ENCODE measurements at places on chromosomes 7 and 10. TPM values are rescaled to one million over a fixed set of nuclear protein-coding genes. Genes with fewer than 3 reads are reported as not detected.
A peak's percentile ranks its signal among the peaks of the same experiment; 100 is the strongest.

The SLC18A2 gene
- total RNA-seq, result 0.05 TPM

DNA sequence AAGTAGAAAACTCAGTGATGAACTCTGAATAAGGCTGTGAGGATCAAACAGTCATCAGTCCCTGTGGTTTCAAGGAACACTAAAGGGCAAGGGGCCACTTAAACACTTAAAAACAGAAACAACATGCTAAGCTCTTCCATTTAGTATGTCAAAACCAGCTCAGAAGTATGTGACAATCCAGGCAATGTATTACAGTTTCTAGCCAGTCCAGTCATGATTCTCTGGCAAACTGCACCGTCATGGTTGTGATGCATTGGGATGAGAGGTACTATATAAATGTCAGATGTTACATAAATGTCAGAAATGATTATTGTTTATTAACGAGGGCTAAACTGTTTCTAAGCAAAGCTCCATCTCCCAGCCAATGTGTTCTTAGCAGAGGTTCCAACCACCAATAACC is 4.7 kb upstream of the CREB5 start:
- H3K36me3 ChIP-seq, result no peaks in the 10 kb centered on the region
- peaks cover 33% of the 10 kb centered on the region for H3K4me1 ChIP-seq
- H3K27me3 ChIP-seq, result peaks cover 49% of the 10 kb centered on the region
- no peak for DNase-seq

DNA sequence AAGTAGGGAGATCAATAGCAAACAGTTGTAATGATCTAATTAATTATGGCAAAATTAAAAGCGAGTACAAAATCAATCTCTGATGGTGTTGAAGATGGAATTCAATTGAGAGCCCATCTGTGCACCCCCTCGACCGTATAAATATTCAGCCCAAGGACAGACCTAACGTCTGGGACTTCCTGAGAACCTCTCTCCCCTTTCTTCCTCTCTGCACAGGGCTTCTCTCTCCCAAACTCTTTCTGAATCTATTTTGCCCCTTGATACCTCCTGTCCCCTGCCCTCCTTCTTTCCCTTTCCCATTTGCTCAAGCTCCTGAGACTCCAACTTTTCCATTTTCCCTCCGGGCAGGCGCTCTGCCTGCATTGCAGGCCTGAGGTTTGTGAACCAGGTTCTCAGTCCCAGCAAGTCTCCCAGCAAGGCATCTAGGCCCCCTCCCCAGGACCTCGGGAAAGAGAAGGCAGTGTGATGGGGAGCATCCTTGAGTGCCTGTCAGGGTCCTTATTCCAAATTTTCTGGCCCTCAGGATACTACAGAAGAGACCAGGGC is 8.5 kb upstream of the PAX2 start:
- no peak overlapping the region for H3K27ac ChIP-seq
- DNase-seq, result no peak
- peaks cover 100% of the 10 kb centered on the region for H3K27me3 ChIP-seq
- H3K4me3 ChIP-seq, result no peak overlapping the region
- peaks cover 28% of the 10 kb centered on the region for H3K4me1 ChIP-seq
- H3K36me3 ChIP-seq, result peaks cover 3% of the 10 kb centered on the region

DNA sequence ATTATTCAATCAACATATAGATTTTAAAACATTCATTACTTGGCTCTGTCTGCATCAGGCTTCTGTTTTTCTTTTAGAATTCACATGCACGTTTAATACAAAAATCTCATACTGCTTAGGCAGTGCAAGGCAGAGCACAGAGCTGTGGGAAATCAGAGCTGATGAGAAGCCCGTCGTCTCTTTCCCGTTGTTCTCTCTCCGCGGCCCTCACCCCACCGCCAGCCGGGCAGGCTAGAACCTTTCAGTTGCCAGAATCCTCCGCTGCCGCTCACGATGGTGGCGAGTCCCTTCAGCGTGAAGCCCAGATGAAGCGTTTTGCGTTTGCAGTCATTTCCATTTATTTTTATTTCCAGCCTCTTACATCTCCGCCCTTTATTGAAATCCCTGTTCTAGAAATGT is 648.2 kb downstream of the SDK1 start:
- H3K4me3 ChIP-seq, result no peak overlapping the region
- H3K4me1 ChIP-seq, result peaks cover 12% of the 10 kb centered on the region
- no peaks in the 10 kb centered on the region for H3K27me3 ChIP-seq
- no peak overlapping the region for H3K27ac ChIP-seq
- peaks cover 20% of the 10 kb centered on the region for H3K36me3 ChIP-seq

- peaks cover 43% of the 10 kb centered on the region for H3K4me1 ChIP-seq
- H3K36me3 ChIP-seq, result no peaks in the 10 kb centered on the region
- peaks cover 58% of the 10 kb centered on the region for H3K27me3 ChIP-seq
- peak; percentile 50 for DNase-seq
- H3K4me3 ChIP-seq, result peak overlapping the region; percentile 92
Observed at GRCh38 chr10:62818426-62819011, 2.4 kb upstream of the EGR2 start.
